ENCODE measurements at places on chromosomes 7 and 10. TPM values are rescaled to one million over a fixed set of nuclear protein-coding genes. Genes with fewer than 3 reads are reported as not detected.

The FLNC gene
- not detected for total RNA-seq

The ARHGAP22 gene
- total RNA-seq, result not detected

The ERVW-1 gene
- total RNA-seq, result not detected

The RGR gene
- total RNA-seq, result not detected

The BMPR1A gene
- 8.9 TPM for total RNA-seq

The HOXA7 gene
- not detected for total RNA-seq

The TAS2R41 gene
- 0.29 TPM for total RNA-seq

The INMT gene
- 1.3 TPM for total RNA-seq

The TMEM60 gene
- total RNA-seq, result 15.9 TPM

The CPN1 gene
- not detected for total RNA-seq

The DKK1 gene
- not detected for total RNA-seq

The CUEDC2 gene
- 63.6 TPM for total RNA-seq

The CUBN gene
- 2.4 TPM for total RNA-seq

The FANK1 gene
- total RNA-seq, result 0.31 TPM

- no peaks in the 10 kb centered on the region for H3K36me3 ChIP-seq
- H3K27ac ChIP-seq, result no peak overlapping the region
Measured at GRCh38 chr7:156019776-156020565, 207.7 kb upstream of the SHH start.

DNA sequence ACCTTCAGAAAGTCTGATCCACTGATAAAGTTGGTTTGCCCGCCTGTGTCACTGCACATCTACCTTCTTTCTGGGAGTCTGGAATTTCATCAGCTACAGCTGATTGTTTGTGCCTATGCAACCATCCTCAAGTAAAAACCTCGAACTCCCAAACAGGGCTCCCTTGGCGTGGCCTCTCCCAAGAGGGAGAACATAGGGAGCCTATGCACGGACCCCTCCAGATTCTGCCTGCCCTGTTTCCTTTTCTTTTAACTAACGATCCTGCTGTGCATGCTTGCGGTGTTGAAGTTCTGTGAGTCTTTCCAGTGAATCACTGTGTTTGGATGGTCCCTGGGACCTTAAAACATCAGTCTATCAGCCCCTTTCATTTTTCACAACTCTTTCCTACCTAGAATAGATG, 226.9 kb upstream of the SEMA3D start:
- H3K36me3 ChIP-seq, result no peaks in the 10 kb centered on the region
- H3K4me3 ChIP-seq, result no peak overlapping the region
- DNase-seq, result no peak
- H3K27ac ChIP-seq, result no peak overlapping the region
- no peaks in the 10 kb centered on the region for H3K27me3 ChIP-seq

DNA sequence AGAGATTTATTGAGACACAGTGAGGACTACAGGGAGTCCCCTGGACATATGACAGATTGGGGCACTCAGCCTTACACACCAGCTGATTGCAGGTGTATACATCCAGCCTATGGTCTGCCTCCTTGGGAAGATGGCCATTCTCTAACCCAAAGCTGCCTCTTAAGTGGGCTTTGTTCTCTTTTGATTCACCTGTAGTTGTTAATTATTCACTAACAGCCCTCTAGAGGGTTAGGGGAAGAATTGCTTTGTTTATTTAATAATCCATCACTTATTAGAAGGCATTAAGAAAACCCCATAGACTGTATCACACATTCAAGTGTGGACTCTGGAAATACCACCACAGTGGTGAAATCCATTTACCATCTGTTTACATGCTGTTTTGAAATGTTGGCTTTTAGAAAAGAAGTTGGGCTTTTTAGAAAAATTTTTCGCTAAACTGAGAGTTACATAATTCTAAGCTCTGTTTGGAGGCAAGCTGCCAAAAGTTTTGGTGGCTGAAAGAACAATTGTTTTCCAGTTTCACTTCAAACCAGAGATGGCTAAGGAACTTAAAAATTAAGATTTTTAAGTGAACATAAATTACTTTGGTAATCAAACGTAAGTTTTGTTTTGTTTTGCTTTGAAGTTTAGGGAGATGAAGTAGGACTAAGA, 379.1 kb downstream of the ADRA2A start:
- H3K4me1 ChIP-seq, result no peaks in the 10 kb centered on the region
- DNase-seq, result no peak
- no peak overlapping the region for H3K4me3 ChIP-seq
- H3K27ac ChIP-seq, result no peak overlapping the region
- H3K27me3 ChIP-seq, result no peaks in the 10 kb centered on the region
- H3K36me3 ChIP-seq, result no peaks in the 10 kb centered on the region

DNA sequence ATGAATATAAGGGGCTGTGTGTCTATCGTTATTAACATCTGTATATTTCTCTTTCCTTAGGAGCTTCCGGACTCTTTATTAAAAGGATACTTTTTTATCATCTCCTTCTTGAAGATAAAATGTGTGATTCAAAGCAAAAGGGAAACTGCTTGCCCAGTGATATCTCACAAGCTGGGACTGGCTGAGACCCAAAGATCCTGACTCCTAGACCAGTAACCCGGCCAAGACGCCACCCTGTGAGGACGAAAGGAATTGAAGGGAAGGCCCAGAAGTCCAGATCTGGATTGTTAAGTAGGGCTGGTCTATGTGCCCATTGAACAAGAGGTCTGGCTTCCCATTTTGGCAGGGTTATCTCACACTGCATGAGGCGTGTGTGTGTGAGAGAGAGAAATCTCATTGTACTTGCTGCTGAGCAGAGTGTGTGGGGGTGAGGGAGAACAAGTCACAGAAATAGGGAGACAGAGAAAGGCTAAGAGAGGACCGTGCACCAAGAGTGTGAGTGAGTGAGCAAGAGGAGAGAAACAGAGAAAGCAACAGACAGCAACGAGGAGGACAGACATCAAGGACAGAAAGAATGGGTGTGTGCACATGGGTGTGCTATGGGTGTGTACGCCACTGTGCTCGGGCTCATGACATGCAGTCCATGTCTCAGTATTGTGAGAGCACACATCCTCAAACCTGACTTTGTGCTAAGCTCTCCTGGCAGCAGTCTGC, 75.4 kb downstream of the PLXNA4 start:
- H3K4me3 ChIP-seq, result no peak overlapping the region
- peaks cover 18% of the 10 kb centered on the region for H3K36me3 ChIP-seq

- no peaks in the 10 kb centered on the region for H3K4me1 ChIP-seq
- no peaks in the 10 kb centered on the region for H3K27me3 ChIP-seq
- no peak overlapping the region for H3K4me3 ChIP-seq
- H3K27ac ChIP-seq, result no peak overlapping the region
- DNase-seq, result no peak
- H3K36me3 ChIP-seq, result no peaks in the 10 kb centered on the region
Measured at GRCh38 chr7:120567204-120567603, 290.7 kb downstream of the TSPAN12 start.

DNA sequence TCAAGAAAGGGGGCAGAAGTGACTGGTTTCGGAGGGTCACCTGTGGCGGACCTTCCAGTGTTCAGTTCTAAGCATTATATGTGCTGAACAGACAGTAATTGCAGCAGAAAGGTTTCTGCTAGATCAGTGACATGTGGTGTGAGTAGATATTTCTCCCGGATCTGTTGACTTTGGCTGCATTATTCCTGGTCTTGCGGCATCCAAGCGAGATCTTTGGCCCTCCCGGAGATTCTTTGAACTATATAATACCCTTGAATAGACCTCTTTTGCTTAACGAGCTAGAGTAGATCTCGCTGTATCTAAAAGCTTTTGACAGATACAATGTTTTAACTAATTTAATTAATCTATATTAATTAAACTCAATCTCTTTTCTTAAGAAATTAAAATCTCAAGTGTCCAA, 99.8 kb downstream of the PTN start:
- no peak overlapping the region for H3K27ac ChIP-seq
- no peak overlapping the region for H3K4me3 ChIP-seq
- no peaks in the 10 kb centered on the region for H3K4me1 ChIP-seq
- no peak for DNase-seq
- H3K27me3 ChIP-seq, result no peaks in the 10 kb centered on the region

- no peak for DNase-seq
- no peak overlapping the region for H3K4me3 ChIP-seq
- H3K27me3 ChIP-seq, result peaks cover 7% of the 10 kb centered on the region
- no peaks in the 10 kb centered on the region for H3K4me1 ChIP-seq
- H3K27ac ChIP-seq, result no peak overlapping the region
Measured at GRCh38 chr7:101402081-101402779, 39.6 kb downstream of the COL26A1 start.

DNA sequence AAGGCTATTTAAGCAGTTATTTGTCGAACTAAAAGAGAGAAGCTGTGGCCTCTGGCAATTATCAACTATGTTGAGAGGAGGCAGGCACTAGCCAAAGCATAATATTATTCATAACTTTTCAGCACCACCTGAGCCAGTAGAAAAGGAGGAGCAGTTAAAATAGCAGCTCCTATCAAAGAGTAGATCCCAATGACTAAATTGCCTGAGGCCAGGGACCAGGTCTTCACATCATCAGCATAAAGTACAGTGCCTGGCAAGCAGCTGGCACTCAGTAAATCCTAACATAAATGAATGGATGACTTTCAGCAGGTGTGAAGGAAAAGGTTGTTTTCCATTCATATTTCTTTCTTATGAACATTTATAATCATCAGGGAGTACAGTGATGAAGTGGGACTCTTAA, 309.0 kb upstream of the IMMP2L start:
- no peaks in the 10 kb centered on the region for H3K36me3 ChIP-seq
- DNase-seq, result no peak
- H3K27ac ChIP-seq, result no peak overlapping the region
- H3K4me3 ChIP-seq, result no peak overlapping the region

DNA sequence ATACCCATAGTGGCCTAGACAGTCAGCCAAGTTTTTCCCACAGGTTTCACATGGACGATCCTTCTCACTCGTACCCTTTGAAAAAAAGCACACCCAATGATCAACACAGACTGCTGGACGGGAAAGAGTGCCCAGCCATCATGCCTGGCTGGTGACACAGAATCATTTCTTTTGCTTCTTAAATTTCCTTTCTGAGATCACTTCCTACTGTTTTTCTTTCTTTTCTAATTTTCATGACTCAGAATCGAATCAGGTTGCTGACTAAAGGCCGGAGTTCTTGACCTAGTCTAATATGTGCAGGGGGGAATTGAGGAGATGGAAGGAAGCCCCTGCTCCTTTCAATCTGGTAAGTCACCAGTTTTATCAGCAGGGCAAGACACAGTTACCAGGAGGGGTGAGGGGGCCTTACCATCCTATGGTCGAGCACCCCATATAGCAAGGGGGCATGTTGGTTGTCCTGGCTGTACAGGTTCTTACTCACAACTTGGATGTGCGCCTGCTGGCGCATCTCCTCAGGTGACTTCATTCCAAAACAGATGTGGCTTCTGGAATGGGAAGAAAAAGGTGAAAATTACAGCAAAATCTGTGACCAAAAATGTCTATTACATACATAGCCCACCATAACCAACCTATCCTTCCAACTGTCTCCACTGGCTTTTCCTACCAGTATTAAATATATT, 3.5 kb downstream of the POLR3A start:
- H3K27me3 ChIP-seq, result no peaks in the 10 kb centered on the region
- H3K4me1 ChIP-seq, result peaks cover 31% of the 10 kb centered on the region
- no peak for DNase-seq
- H3K4me3 ChIP-seq, result no peak overlapping the region

GRCh38 chr7:118179191-118179590, 4.8 kb upstream of the LSM8 start:
- H3K27ac ChIP-seq, result no peak overlapping the region
- peaks cover 4% of the 10 kb centered on the region for H3K36me3 ChIP-seq
- no peak overlapping the region for H3K4me3 ChIP-seq

DNA sequence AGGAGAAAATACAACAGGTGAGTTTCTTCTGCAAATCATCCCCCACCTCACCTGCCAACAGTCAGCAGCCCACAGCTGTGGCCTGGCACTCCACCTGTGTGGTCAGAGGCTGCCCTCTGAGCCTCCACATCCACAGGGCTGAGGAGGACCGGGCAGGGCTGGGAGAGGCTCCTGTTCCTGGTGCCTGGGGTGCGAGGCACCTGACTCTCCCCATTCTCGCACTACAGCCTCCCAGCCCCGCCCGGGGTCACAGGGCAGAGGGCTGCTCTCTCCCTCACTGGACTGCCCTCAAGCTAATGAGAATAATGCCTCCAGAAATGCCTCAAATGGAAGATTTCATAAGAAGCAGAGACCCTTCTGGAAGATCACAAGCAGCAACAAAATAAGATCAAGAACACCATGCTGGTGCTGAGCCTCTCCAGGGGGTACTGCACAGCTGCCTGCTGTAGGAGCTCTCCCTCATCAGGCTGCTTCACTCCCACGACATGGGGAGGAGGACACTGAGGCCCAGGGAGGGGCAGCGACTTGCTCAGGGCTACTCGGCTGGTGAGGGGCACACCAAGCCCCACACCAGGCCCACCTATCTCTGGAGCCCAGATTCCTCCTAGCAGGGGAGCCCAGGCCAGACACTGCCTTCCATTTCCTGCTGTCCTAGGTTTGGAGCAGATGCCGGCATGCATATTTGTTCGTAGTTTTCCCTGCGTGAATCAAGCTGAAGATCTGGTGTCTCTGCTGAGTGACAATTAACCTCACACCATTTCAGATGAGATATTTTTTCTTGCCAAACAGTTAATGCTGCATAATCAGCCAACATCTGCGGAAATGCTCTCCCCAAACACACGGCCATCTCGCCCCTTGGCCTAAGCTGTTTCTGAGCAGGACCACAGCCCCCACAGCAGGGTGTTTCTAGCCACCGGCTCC, 76.5 kb downstream of the FAM53B start:
- peaks cover 34% of the 10 kb centered on the region for H3K4me1 ChIP-seq
- peaks cover 21% of the 10 kb centered on the region for H3K36me3 ChIP-seq
- no peak overlapping the region for H3K4me3 ChIP-seq
- H3K27ac ChIP-seq, result peak overlapping the region; percentile 31
- no peak for DNase-seq

- no peak overlapping the region for H3K4me3 ChIP-seq
- H3K27me3 ChIP-seq, result peaks cover 18% of the 10 kb centered on the region
- no peak overlapping the region for H3K27ac ChIP-seq
- no peak for DNase-seq
Measured at GRCh38 chr10:127909716-127910463, 3.0 kb downstream of the PTPRE start.

- no peaks in the 10 kb centered on the region for H3K36me3 ChIP-seq
- H3K27me3 ChIP-seq, result no peaks in the 10 kb centered on the region
- no peak overlapping the region for H3K27ac ChIP-seq
- no peak for DNase-seq
- H3K4me3 ChIP-seq, result no peak overlapping the region
- peaks cover 7% of the 10 kb centered on the region for H3K4me1 ChIP-seq
Measured at GRCh38 chr10:15035385-15036301, 8.1 kb upstream of the OLAH start.

GRCh38 chr10:78435484-78436221, 402.0 kb downstream of the RPS24 start:
- H3K27me3 ChIP-seq, result peaks cover 1% of the 10 kb centered on the region
- no peaks in the 10 kb centered on the region for H3K36me3 ChIP-seq
- DNase-seq, result no peak
- no peak overlapping the region for H3K4me3 ChIP-seq
- no peaks in the 10 kb centered on the region for H3K4me1 ChIP-seq
- H3K27ac ChIP-seq, result no peak overlapping the region

GRCh38 chr10:79130255-79130654, 61.5 kb downstream of the ZMIZ1 start:
- no peak overlapping the region for H3K27ac ChIP-seq
- no peak for DNase-seq
- H3K4me3 ChIP-seq, result no peak overlapping the region
- no peaks in the 10 kb centered on the region for H3K27me3 ChIP-seq
- H3K36me3 ChIP-seq, result no peaks in the 10 kb centered on the region
